ENCODE measurements at places on chromosomes 4 and X.

DNA sequence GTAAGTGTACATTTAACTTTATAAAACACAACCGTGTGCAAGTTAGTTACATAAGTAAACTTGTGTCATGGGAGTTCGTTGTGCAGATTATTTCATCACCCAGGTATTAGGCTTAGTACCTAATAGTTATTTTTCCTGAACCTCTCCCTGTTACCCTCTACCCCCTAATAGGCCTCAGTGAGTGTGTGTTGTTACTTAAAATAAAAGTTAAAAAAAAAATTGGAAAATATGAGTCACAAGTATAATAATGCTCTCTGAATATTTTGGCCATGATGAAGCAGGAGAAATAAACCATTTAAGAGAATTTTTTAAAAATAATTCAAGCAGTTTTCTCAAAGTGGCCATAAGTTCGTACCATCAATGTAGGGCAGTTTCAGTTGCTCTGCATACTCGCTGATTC is 105.1 kb upstream of the GRID2 start:
- DNase-seq = no peak

- no peak for DNase-seq
These were observed at the start of gene EPGN for GRCh38 chr4:74308215-74308614. Gene EPGN (plus strand): TSS chr4:74308470. CDS start chr4:74308534, 64 bp downstream.

GRCh38 chrX:139187738-139188137 is 342.8 kb upstream of the F9 start:
- DNase-seq = no peak

DNA sequence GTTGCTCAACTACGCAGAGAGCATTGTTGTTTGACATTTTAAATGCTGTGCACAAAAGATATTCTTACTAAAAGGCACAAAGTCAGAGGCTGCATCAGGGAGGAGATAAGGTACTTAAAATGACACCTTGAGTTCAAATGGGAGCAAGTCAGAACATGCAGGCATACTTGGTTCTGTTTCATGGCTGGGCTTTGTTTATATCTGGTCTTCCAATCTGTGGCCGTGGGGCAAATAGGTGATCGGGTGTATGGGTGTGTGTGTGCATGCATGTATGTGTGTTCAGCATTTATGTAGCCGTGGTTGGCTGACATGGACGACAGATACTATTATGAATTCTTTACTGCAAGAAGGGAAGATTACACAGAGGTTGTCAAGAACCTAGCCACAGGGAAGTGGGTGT is 106.1 kb downstream of the RASL11B start:
- DNase-seq = no peak

DNA sequence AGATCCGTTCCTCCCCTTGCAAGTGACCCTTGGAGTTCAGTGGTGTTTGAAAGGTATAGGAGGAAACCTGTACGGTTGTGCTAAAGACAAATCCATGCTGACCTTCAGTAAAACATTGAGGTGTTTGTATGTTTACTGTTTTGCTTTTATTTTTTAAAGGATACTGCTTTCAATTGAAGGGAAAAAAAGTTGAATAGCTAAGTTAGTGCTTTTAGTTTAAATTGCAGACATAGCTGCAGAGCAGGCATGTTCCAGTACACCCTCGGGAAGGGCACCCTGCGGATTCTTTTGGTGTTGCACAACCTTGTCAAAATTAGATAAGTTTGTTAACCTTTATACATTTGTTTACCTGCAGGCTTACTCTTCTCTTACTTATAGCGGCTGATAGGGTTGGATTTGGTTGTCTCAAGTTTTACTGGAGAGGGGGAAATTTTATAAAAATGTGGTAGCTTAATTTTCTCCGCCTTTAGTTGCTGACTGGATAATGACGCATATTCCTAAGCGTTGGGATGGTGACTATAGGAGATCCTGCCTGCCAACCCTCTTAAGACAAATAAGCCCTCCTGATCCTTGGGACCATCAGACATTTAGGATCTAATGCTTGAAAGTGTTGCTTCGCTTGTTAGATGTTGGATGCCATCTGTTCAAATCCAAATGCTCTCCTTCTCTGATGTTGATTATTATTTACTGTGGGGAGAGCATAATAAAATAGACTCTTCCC is 2.0 kb downstream of the RAPGEF2 start:
- peak; percentile 34 for DNase-seq

DNA sequence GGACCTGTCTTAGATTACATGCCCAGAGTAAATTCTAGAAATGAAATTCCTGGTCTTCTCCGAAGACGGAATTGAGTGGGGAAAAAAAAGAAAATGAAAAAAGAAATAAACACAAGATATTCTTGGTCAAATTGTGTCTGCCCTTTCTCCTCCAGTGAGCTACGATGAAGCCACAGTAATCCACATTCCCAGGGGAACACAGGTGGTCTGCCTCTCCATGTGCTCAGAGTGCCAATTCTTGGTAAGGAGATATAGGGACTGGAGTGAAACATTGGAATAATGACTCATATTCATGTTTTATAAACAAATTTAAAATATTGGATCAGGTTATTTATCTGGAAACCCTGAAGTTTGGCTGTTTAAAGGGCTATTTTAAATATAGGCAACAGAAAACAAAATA is 54.2 kb upstream of the MGST2 start:
- DNase-seq = peak; percentile 5

DNA sequence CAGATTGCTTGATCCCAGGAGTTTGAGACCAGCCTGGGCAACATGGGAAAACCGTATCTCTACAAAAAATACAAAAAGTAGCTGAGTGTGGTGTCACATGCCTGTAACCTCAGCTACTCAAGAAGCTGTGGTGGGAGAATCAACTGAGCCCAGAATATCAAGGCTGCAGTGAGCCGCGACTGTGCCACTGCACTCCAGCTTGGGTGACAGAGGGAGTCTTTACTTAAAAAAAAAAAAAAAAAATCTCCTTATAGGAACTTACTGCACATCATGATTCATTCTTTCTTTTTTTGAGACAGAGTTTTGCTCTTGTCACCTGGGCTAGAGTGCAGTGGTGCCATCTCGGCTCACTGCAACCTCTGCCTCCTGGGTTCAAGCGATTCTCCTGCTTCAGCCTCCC is 24.3 kb downstream of the UPF3B start:
- no peak for DNase-seq

GRCh38 chr4:86720508-86721068 is 126.5 kb downstream of the PTPN13 start:
- DNase-seq = no peak

- DNase-seq = no peak
These were observed 165.3 kb downstream of the FBXO8 start for GRCh38 chr4:174118171-174118570.

- DNase-seq = no peak
These were observed at the start of gene CYTL1 for GRCh38 chr4:5019274-5019673. Gene CYTL1 (minus strand): TSS chr4:5019458. CDS start chr4:5019445, 13 bp downstream.

DNA sequence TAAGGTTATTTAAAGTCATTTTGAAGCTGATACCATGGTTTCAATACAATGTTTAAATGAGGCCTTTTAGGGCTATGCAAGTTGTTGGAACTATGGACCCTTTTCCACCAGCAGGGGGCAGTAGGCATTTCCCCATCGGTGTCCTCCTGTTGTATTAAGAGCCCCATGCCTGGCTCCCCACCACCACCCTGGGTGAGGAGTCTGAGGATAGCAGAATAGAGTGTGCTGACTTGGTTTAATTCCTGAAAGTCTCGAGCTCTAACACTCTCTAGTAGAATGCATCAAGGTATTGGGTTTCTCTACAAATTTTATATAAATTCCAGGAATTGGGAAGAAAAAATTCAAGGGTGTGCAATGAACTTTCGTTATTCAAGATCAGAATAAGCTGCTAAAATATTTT is 234.8 kb upstream of the JADE1 start:
- peak; percentile 20 for DNase-seq

DNA sequence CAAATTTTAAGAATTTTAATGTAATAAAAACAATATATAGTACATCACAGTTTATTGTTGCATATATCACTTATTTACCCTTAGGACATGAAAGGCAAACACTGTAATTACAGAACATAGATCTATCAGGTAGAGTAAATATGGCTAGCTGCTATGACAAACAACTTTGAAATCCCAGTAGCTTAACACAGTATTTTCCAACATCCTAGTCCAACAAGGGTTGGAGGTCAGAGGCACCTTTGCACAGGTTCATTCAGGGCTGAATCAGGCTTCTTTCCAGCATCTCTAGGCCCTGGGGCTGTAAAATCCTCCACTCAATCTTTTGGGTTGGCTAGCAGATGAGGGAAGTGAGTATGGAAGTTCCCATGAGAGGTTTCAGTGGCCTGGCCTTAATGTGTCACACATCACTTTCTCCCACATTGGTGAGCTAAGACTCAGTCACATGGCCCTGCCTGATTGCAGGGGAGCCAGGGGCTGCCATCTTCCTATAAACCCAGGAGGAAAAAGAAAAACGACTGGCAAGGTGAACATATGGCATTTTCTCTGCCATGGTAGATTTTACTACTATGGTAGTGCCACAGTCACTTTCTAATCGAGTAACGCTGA is 32.9 kb downstream of the HERC6 start:
- DNase-seq = no peak
